Fibroblast of skin of right biceps (primary cell): ENCODE measurements at places on chromosomes 1 and 21.

- DNase-seq, result no peak
Observed at GRCh38 chr21:43280949-43281633, 112.3 kb downstream of the CRYAA start.

- no peak for DNase-seq
Observed at GRCh38 chr1:21594501-21594900, 74.7 kb downstream of the RAP1GAP start.

DNA sequence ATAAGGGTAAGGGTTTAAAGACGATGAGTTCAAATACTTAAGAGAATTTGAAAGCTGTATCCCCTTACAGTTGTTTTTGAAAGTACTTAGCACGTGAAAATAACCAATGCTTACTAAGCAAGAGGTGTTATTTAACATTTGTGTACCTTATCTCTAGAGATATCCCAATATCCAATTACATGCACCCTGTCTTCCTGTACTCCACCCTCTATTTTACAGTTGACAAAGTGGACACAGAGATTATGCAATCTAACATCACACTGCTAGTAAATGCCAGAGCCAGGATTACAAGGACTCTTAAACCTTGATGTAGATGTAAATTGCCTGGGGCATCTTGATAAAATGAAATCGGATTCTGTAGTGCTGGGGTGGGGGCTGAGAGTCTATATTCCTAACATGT is 72.0 kb downstream of the GDAP2 start:
- no peak for DNase-seq

DNA sequence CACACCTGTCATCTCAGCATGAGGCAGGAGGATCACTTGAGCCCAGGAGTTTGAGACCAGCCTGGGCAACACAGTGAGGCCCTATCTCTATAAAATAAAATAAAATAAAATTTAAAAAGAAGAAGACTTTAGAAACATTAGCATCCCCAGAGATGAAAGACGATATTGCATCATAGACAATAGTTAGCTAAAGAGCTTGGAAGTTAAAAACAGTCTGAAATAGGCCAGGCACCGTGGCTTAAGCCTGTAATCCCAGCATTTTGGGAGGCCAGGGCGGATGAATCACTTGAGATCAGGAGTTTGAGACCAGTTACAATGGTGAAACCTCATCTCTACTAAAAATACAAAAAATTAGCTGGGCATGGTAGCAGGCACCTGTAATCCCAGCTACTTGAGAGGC is 59.3 kb downstream of the RIMS3 start:
- DNase-seq, result no peak

DNA sequence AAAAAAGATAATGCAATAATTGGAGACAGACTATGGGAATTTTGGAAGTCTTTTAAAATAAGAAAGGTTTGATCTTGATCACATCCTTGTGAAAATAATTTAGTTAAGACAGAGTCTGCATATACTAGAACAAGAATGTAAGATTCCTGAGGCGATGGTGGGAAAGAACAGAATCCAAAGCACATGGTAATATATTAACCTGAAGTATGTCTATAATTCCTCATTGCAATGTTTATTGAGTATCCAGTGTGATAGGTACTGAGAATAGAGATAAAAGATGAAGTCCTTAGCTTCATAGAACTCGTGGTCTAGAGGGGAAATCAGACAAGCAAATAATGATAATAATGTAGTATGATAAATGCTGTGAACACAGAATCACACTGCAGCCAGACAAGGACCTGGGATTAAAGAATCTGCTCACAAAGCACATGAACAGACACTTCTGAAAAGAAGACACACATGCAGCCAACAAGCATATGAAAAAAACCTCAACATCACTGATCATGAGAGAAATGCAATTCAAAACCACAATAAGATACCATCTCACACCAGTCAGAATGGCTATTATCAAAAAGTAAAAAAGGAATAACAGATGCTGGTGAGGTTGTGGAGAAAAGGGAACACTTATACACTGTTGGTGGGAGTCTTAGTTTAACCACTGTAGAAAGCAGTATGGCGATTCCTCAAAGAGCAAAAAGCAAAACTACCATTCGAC is 6.9 kb upstream of the ANGPTL3 start:
- no peak for DNase-seq

GRCh38 chr1:201358596-201358995 is 18.9 kb downstream of the TNNT2 start:
- peak; percentile 17 for DNase-seq
